ENCODE measurements at places on chromosomes 1 and 21. TPM values are rescaled to one million over a fixed set of nuclear protein-coding genes. Genes with fewer than 3 reads are reported as not detected.

- no peaks in the 10 kb centered on the region for H3K27me3 ChIP-seq
- DNase-seq, result no peak
- no peaks in the 10 kb centered on the region for H3K4me1 ChIP-seq
- no peaks in the 10 kb centered on the region for H3K36me3 ChIP-seq
Measured at GRCh38 chr1:232786845-232787455, 18.3 kb upstream of the MAP10 start.

GRCh38 chr1:114154146-114154962 is 685 bp upstream of the SYT6 start:
- no peak overlapping the region for H3K27ac ChIP-seq
- H3K36me3 ChIP-seq, result no peaks in the 10 kb centered on the region
- DNase-seq, result no peak
- H3K27me3 ChIP-seq, result peaks cover 19% of the 10 kb centered on the region
- no peak overlapping the region for H3K4me3 ChIP-seq
- no peaks in the 10 kb centered on the region for H3K4me1 ChIP-seq

DNA sequence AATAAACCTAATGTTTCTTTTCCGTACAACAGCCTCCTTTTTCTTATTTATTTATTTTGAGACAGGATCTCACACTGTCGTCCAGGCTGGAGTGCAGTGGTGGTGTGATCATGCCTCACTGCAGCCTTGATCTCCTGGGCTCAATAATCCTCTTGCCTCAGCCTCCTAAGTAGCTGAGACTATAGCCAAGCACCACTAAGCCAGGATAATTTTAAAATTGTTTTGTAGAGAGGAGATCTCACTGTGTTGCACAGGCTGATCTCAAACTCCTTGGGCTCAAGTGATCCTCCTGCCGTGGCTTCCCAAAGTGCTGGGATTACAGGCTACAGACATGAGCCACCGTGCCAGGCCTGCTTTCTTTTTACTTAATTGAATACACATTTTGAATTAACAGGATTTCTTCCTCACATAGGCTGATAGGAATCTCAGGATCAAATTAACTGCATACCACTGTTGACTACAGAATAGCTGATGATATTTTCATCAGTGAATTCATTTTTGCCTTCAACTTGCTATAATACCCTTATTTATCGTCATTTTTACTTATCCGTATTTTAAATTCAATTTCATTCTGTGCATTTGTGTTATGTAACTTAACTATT is 2010.5 kb downstream of the NCAM2 start:
- H3K4me1 ChIP-seq, result no peaks in the 10 kb centered on the region
- H3K27ac ChIP-seq, result no peak overlapping the region
- no peaks in the 10 kb centered on the region for H3K27me3 ChIP-seq
- DNase-seq, result no peak

GRCh38 chr1:184931566-184931965 is 42.7 kb downstream of the NIBAN1 start:
- no peaks in the 10 kb centered on the region for H3K36me3 ChIP-seq
- no peaks in the 10 kb centered on the region for H3K27me3 ChIP-seq
- DNase-seq, result no peak
- no peaks in the 10 kb centered on the region for H3K4me1 ChIP-seq

- H3K36me3 ChIP-seq, result peaks cover 3% of the 10 kb centered on the region
- H3K4me1 ChIP-seq, result peaks cover 28% of the 10 kb centered on the region
- H3K27me3 ChIP-seq, result no peaks in the 10 kb centered on the region
- no peak overlapping the region for H3K4me3 ChIP-seq
Measured at GRCh38 chr1:22104865-22105437, 37.9 kb downstream of the WNT4 start.

The MMEL1 gene
- total RNA-seq, result not detected
